ENCODE measurements at places on chromosomes 4 and X.

DNA sequence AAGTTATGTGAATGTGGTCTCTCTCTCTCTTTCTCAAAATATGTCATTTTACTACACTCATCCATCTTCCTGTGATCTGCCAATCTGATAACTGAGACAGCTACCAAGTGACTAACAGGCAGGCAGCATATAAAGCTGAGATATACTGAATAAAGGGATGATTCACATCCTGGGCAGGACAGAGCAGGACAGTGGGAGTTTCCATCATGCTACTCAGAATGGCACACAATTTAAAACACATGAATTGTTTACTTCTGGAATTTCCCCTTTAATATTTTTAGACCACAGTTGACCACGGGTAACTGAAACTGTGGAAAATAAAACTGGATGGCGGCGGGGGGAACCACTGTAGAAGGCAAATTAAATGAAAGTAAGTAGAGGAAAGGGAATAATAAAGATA is 58.6 kb upstream of the DCTD start:
- DNase-seq: no peak

DNA sequence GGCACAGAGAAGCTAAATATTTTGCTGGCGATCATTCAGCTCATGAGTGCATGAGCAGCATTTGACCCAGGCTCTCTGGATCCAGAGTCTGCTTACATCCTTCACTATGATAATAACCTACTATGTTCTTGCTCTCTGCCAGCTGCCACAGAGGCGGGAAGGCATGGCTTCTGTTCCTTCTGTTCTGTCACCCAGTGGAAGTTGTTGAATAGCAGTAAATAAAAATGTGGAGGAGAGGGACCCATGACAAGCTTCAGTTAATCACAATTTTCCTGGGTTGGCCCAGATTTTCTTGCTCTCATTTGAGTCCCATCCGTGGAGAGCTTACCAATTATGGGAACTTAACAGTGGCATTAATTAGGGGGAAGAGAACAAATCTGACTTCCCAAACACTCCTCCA is 250.1 kb upstream of the NOCT start:
- DNase-seq: no peak

GRCh38 chr4:153215921-153216320 is 11.7 kb downstream of the TRIM2 start:
- DNase-seq: no peak

- no peak for DNase-seq
Measured at GRCh38 chrX:153305972-153306371, 15.6 kb downstream of the PNMA6F start.

GRCh38 chr4:86561256-86561655 is 32.9 kb upstream of the PTPN13 start:
- no peak for DNase-seq

Data from liver (tissue), 10 donors.